ENCODE measurements at places on chromosomes 13 and 19.

- DNase-seq, result no peak
These were observed 11.1 kb downstream of the SLC7A10 start for GRCh38 chr19:33214596-33214995.

DNA sequence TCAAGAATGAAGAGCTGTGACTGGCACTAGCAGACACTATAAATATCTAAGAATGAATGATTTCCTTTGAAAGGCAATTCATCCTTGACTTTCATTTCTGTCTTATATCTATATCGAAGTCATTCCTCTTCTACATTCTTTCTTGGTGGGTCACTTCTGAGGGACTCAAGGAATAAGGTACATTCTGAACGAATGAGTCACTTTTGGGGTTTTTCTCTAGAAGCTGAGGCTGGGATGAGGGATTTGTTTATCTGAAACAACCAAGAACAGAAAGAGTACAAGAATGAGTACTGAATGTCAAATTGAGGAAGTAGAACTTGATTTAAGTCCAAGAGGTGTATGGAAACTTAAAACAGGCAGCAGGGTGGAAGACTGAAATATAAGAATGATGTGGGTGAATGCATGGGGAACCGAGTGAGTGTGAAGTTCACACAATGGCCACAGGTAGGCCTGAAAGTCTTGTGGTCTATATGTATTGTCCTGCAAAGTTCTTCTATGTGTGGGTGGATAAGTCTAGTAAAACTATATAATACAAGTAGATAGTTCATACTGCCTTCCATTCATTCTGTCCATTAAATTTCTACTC is 343.9 kb downstream of the OXGR1 start:
- no peak for DNase-seq

DNA sequence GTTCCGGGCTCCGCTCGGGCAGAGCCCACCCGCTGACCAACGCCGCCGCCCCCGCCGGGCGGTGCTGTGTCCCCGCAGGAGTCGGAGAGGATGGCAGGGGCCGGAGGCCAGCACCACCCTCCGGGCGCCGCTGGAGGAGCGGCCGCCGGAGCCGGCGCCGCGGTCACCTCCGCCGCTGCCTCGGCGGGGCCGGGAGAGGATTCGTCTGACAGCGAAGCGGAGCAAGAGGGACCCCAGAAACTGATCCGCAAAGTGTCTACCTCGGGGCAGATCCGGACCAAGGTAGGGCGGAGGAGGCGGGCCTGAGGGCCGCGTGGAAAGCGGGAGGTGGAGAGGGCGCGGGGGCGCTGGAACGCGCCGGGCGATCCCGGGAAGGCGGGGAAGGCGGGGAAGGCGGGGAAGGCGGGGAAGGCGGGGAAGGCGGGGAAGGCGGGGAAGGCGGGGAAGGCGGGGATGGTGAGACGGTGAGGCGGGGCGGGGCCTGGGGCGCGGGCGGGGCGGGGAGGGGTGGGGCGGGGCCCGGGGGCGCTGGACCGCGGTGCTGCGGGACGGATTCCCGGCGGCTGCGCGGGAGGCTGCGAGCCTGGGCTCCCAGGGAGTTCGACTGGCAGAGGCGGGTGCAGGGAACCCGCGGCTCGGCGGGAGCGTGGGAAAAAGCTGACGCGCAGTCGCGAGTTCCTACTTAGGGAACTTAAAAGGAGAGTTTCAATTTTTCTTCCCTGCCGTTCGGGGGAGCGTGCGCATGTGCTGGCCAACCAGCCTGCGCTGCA is 421 bp downstream of the DGKH start:
- no peak for DNase-seq

GRCh38 chr19:55147545-55148251 is 1.3 kb downstream of the TNNT1 start:
- no peak for DNase-seq

GRCh38 chr19:5718579-5719273 is 1.2 kb downstream of the LONP1 start:
- peak; percentile 88 for DNase-seq

DNA sequence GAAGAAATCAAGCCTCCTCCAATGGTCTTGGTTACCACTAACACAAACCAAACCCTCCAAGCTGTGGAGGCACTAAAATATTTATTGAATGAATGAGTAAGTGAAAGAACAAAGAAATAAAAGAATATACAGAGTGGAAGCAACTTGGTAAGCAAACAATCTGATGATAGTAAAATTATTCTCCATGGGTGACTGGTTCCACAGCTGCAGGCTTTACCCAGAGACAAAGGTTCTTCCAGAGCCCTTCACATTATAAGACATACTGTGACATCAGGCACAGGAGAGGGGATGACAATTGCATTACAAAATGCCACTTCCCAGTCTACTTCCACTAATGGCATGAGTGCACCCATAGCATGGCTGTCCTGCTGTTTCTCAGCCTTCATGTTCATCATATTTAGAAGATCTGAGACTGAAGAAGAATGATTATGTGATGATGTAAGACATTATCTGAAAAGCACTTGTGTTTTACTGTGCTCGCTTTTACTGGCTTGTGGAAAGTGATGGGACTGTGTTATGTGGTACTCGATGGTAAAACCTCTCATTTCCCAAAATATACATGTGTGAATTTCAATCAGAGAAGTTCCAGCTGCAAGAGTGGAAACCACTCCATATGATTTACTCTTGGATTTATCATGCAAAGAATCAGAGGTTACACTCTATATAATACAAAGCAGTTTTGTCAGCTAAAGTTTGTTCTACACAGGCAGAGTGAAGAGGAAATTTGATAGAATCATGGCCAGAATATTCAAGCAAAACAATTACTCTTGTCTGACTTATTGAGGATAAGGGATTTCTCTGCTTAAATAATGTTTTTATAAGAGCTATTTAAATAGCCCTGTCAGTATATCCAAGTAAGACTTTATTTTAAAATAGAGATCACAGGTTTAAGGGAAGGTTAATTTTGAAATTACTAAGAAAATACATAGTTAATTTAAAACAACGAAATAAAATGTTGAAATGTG is 220.2 kb upstream of the NBEA start:
- no peak for DNase-seq

- DNase-seq, result no peak
These were observed 45.4 kb downstream of the FAM124A start for GRCh38 chr13:51267622-51268021.

DNA sequence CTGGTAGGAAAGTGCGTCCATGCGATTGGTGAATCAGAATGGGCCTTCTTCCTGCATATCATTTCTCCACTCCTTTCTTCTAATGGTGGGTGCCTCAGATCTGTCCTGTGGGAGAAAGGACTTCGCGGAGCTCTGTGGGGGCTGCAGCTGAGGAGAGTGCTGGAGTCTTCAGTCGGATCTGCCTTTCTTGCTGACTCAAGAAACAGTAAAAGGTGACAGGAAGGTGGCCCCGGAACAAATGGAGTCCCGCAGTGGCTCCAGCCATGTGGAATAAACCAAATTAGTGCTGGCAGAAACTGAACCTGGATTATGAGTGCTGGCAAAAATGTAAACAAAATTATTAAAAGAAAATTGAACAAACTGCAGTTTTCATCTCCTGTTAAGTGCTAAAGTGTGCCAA is 15.1 kb upstream of the GAS6 start:
- no peak for DNase-seq

DNA sequence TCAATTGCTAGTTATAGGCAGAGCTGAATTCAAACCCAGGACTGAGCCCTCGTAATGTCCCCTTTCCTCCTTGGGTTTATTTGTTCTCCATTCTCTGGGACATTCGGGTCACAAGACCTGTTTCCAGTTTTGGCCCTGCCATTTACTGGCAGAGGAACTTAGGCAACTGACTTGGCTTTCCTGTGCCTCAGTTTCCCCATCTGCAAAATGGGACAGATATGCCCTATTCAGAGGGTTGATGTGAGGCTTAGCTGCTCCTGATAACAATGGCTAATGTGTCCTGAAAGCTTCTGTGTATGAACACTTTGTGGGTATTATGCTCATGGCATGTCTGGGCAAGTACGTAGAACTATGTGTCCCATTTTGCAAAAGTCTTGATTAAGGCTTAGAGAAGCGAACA is 996 bp downstream of the ZNF524 start:
- no peak for DNase-seq

- no peak for DNase-seq
These were observed 22.0 kb upstream of the VSTM2B start for GRCh38 chr19:29503785-29504184.

DNA sequence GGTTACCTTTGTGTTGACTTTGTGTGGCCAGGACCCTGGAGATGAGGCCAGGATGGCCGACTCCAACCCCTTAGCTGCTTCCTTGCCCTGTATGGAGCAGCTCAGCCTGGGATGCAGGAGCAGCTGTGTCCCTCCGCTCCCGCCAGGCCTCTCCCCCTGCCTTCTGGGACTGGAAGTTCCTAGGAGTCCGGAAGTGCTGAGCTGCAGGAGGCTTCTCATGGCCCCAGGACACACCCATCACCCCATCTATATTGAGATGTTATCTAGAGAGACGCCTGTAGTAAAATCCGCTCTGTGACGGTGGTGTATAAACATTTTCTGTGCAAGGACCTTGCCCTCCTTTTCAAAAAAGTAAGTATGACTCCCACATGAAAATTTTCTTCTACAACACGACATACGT is 27.0 kb downstream of the WTIP start:
- DNase-seq, result no peak

DNA sequence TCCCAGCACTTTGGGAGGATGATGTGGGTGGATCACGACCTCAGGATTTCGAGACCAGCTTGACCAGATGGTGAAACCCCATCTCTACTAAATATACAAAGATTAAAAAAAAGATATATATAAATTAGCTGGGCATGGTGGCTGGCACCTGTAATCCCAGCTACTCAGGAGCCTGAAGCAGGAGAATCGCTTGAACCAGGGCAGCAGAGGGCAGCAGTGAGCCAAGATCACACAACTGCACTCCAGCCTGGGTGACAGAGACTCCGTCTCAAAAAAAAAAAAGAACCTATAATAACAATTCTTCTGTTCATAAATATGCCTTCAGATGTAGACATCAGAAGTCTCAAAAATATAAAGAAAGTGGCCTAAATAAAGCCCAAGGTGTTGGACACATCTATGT is 7.6 kb downstream of the ZNF737 start:
- no peak for DNase-seq

DNA sequence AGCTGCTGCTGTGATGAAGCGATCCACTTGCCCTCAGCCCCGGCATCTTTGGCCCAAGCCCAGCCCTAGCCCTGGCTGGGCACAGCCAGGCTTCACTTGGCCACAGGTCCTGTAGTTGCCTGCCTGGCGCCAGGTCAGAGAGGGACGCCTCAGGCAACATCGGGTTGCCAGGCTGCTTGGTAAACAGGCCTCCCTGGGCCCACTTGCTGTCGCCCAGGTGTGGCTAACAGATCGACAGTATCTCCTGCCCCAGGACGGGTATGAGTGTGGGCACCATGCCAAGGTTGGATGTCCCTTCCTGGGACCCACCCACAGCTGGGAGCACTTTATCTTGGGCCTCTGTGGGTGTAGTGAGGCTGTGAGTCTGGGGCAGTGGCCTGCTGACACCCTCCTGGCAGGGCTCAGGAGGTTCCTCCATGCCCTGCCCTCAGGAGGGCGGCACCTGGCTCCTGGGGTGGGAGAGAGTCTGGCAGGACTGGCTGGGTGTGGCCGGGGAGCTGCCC is 27.8 kb downstream of the CARM1 start:
- no peak for DNase-seq

DNA sequence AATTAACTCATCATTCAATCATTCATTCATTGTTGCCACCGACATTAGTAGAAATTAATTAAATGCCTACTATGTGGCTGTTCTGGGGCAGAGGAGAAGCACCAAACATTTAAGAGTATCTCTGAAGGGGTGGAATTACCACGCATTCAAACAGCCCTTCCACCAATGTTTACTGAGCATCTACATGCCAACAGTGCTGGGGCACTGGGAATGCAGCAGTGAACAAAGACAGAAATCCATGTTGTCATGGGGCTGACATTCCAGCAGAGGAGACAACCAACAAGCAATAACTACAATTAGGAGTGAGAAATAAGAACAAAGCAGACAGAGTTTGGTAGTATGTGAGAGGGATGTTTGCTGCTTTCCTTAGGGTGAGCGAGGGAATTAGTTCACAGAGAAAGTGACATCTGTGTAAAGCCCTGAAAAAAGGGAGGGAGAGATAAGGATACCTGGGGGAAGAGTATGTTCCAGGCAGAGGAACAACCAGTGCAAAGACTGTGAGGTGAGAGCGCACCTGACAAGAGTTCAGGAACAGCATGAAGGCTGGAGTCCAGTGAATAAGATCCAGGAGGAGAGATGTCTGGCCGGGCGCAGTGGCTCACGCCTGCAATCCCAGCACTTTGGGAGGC is 1.3 kb upstream of the PAK4 start:
- no peak for DNase-seq

DNA sequence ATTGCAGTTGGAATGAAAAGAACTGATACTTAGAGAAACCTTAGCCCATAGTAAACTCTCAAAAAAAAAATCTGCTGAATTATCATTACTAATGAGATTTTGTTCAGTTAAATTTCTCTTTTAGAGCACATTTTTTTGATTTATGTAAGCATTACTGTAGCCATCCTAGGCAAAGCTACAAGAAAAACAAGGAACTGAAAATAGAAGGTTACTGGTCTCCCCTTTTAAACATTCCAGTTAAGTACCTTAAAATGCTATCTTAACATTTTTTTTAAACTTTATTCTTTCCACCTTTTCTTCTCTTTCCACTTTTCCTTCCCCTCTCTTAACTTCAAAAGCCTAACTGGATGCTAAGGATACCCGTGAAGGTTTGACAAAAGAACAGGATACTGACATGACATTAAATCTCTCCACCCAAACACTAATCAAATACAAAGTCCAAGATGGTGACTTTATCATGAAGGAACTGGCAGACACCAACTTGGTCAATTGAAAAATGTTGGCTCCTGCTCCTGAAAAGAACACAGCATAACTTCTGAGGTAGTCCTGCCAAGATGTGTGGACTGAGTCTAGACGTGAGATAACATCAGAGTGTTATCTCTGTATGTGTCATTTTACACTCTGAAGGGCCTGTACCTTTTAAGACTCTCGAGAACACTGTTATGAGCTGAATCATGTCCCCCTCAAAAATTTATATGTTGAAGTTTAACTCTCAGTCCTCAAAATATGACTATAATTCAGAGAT is 29.5 kb upstream of the SACS start:
- no peak for DNase-seq

- no peak for DNase-seq
These were observed 220.1 kb downstream of the TUBA3C start for GRCh38 chr13:18961383-18962117.

DNA sequence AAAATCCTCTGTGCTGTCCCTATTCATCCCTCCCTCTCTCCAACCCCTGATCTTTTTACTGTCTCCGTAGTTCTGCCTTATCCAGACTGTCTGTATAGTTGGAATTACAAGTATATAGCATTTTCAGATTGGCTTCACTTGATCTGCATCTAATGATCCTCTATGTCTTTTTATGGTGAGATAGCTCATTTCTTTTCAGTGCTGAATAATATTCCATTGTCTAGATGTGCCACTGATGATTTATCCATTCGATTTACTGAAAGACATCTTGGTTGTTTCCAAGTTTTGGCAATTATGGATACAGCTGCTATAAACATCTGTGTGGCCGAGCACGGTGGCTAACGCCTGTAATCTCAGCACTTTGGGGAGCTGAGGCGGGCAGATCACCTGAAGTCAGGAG is 19.1 kb downstream of the IRGC start:
- DNase-seq, result no peak

- no peak for DNase-seq
These were observed 12.8 kb downstream of the MOB3A start for GRCh38 chr19:2083174-2083854.

GRCh38 chr13:35471706-35472322 is 4.7 kb downstream of the MAB21L1 start:
- DNase-seq, result no peak
